ENCODE measurements at places on chromosomes 12 and 14. TPM values are rescaled to one million over a fixed set of nuclear protein-coding genes. Genes with fewer than 3 reads are reported as not detected.

GRCh38 chr12:15546102-15546701 is 223.9 kb downstream of the PTPRO start:
- DNase-seq = no peak

Gene MYF6
- total RNA-seq = 0.33 TPM

DNA sequence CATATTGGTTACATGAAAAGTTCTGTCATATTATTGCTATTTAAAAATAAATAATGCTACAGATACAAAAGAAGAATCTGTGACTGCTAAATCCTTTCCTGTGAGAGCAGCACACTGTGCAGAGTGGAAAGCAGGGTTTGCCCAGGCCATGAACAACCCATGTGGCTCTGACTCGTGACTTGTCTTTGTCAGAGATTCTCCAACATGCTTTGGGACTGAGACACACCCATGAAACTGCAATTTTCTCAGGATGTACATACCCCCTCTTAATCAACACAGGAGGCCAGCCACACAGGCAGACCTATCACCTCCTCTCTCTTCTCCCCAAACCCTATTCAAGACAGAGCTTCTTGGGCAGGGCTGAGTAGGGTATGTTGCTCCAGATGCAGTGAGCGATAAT is 96.8 kb upstream of the NTF3 start:
- DNase-seq = no peak

DNA sequence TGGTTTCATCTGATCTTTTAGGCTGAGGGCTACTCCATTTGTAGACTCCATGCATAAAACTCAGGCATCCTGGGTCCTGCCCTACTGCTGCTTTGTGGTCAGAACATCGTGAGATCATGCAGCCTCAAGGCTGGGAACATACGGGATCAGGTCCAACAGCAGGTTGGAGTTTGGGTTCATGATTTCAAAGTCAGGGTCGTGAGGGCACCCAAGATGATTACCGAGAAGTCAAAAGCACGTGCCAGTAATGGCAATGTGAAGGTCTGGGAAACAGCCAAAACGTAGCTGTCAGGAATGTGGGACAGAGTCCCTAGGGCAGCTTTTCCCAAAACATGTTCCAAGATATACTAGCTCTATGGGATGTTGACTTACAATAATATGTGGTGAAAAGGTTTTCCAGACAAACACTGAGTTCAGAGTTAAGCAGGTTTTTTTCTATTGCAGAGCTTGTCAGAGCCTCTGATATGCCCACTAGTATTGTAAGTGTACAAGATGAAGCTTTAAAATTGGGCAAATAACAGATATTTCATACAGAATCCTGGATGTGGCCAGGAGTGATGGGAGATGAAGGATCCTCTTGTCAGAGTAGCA is 130.3 kb upstream of the DNM1L start:
- no peak for DNase-seq

- DNase-seq = no peak
Observed at GRCh38 chr12:57069523-57069922, 9.1 kb downstream of the NEMP1 start.

Gene CLEC12A
- not detected for total RNA-seq

Gene PLXNC1
- total RNA-seq = 25.4 TPM

Gene KRT86
- total RNA-seq = not detected

DNA sequence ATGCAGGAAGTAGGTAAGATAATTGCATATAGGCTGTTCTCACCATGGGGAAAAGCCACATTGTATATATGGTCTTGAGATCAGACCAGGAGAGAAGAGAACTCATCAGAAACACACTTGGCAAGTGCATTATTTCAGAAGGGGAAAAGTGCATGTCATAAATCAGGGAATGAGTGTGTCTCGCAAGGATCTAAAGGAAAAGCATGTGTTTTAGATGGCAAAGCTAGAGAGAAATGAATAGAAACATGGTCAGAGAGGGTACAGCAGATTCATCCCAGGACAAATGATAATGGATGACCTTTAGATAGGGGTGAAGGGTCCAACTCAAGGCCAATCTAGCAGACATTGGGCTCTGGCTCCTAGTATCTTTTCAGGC is 230.2 kb upstream of the NAV3 start:
- no peak for DNase-seq

Gene LARP4
- total RNA-seq = 58.5 TPM

DNA sequence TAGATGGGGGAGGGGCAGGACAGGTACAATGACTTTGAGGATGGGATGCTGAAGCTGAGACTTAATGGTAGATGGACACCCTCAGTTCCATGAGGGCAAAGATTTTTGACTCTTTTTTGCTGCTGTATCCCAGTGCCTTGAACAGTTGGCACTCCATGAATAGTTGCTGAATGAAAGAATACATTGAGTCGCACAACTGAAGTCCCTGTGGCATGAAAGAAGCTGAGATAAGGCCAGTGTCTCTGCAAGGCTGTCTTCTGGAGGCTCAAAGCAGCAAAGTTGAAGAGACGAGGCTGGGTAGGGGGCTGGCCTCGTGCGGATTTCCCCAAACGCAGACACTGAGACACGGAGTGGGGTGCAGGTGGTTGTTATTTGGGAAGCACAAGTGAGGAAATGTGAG is 179.3 kb downstream of the ADCK1 start:
- DNase-seq = no peak

Gene FSCB
- not detected for total RNA-seq

Gene HELB
- total RNA-seq = 7.0 TPM

DNA sequence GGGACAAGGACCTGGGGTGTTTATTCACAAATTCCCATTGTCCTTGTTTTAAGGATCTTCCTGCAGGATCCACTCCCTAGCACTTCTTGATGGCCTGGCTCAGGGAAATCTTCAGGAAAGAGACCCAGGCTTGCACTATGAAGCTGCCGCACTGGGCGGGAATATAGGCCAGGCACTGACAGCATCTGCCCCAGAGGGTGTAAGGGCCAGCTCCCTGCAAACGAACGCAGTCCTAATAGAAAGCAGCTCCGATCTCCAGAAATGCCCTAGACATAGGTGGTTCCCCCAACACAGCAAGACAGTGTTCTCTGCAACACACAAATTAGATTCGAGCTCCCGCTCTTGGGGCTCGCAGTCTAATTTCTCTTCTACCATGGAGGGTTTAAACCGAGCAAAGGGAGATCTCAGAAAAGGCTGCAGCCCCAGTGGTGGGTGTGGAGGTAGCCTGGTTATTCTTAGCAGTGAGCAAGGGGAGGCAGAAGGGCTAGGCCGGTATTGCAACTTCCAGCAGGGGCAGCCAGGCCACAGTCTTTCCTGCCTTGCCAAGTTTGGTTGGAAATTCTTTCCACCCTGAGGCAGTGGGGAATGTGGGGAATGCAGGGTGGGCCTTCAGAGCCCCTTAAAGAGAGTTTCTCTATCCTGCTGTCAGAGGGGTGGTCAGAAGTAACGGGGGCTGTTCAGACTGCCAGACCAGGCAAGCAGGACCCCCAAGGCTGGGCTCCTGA is 16.1 kb upstream of the WSCD2 start:
- no peak for DNase-seq

Gene GNB3
- 7.0 TPM for total RNA-seq

Gene LPAR5
- total RNA-seq = 0.27 TPM

Gene RPGRIP1
- 0.19 TPM for total RNA-seq

DNA sequence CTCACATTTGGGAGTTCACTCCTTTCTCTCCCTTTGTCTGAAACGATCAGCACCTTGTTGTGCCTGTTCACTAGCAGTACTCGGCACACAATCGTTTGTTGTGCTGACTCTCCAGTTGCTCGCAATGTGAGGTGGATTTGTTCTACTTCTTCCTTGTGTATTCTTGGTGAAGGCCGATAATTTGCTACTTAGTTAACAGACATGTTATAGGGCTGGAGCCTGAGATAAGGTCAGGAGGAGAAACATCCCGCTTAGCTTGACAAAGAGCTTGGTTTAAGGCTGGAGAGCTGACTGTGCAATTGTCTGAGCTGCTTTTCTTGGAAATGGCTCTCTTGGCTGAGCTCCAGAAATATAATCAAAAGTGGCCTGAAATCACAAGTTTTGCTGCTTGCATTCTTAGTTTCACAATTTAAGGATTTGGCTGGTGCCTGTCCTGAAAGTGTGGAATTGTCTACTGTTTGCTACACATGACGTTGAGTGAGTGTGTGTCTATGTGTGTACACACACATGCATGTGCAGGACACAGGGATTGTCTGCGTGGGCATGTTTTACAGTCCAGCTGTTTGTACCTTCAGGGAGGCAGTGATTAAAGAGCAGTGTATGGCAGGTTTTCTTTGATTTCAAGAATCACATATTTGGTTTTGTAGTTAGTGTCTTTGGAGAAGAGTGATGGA is 77.7 kb downstream of the ARF6 start:
- no peak for DNase-seq

DNA sequence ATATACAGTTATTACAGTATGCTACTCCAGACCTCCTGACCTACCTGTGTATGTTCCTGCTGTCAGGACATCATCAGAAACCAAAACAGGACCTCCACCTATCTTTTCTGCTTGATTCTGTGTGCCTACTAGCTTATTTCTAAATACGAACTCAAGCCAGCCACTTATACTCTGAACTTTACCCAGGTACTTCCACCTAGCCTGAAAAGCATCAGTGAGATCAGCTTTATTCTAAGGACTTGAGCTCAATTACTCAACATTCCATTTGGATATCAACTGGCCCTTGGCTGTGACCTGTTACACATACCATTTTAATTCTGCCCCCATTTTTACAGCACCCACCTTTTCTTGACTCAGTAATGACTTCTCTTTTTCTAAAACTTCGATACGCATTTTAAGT is 29.2 kb downstream of the TRIP11 start:
- no peak for DNase-seq

DNA sequence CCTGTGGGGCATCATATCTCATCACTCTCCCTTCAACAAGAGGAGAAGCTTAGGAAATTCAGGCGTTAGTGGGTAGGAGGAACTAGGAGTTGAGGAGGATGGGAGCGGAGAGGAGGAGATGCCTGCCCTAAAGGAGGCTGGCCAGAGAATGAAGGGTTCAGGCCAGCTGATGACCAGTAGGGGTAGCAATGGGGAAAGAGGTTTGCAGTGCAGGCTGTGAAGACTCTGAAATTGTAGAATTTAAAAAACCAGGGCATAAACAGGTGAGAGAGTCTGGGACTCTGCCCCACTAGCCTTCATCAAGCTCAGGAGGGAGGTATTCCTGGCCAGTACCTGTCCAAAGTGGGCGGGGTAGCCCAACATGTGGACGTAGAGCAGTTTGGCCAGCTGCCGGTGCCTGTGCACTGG is 809 bp downstream of the AP1G2 start:
- no peak for DNase-seq

DNA sequence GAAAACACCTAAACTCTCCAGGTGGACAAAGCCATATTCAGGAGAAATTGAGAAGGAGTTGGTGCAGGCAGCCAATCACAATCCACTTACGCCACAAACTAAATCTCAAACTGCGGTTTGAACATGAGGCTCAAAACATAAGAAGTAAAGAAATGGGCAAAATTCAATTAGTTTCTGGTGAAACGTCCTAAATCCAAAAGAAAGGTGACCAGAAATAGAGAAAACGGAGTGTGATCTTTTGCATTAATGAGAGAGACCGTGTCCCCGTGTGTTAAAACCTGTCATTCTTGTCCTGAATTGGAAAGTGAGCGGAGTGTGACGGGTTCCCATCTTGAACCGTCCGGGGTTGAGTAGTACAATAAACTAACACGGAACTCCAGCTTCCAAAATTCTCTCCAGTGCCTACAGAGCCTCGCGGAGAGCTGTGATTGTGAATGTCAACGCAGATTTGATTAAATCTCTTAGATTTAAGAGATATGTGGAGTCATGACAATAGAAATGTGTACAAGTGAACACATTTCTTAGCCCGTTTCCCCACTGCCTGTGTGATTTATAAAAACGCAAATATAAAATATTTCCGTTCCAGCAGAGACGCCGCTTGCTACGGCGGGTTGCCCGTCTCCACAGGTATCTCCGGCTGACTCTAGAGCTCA is 595 bp upstream of the METAP2 start:
- DNase-seq = no peak

DNA sequence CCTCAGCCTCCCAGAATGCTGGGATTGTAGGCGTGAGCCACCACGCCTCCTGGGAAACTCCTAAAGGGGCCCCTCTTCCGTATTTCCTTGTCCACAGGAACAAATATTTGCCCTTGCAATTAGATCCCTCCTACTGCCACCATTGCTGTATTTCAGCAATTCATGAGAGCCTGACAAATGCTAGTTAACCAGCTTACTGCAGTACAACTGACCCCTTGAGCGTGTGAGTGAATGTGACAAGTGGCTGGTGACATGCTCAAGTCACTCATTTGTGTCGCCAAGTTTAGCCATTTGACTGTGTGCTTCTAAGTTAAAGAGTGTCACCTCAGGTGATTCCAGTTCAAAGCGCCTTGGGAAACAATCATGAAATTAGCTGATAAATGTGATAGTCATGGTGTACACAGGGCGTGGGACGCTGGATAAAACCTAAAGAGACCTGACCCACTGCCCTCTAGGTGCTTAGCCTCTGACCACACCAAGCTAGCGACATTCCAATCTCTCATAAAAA is 56.1 kb upstream of the MAP1LC3B2 start:
- DNase-seq = no peak

Gene ENDOU
- not detected for total RNA-seq

Gene PABPN1
- total RNA-seq = 318 TPM

Gene KRT4
- total RNA-seq = 0.29 TPM

Gene GPD1
- total RNA-seq = 2.1 TPM

Gene POMT2
- 66.9 TPM for total RNA-seq

Gene ANO2
- total RNA-seq = 2.8 TPM

DNA sequence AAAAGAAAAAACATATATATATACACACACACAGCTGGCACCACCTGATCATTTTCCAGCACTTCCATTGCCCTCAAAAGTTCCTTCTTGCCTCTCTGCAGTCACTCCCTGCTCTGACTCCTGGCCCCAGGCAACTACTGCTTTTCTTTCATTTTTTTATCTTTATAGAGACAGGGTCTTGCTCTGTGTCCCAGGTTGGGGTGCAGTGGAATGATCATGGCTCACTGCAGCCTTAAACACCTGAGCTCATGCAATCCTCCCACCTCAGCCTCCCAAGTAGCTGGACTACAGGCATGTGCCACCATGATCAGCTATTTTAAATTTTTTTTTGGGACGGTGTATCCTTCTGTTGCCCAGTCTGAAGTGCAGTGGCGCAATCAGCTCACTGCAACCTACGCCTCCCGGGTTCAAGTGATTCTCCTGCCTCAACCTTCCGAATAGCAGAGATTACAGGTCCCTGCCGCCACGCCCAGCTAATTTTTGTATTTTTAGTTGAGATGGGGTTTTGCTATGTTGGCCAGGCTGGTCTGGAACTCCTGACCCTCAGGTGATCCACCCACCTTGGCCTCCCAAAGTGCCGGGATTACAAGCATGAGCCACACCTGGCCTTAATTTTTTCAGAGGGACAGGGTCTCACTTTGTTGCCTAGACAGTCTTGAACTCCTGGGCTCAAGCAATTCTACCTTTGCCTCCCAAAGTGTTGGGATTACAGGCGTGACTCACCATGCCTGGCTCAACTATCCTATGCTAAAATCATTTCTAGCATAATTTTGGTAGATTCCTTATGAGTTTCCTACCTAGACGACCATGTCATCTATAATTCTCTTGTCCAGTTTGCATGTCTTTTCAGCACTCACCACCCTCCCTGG is 7.8 kb downstream of the HSP90AA1 start:
- no peak for DNase-seq

GRCh38 chr12:20520532-20520931 is 152.2 kb downstream of the PDE3A start:
- no peak for DNase-seq

GRCh38 chr12:47813511-47814196 is 6.0 kb downstream of the HDAC7 start:
- no peak for DNase-seq
